Kidney epithelial cell (primary cell): ENCODE measurements at places on chromosomes 1 and 21. TPM values are rescaled to one million over a fixed set of nuclear protein-coding genes. Genes with fewer than 3 reads are reported as not detected.

Gene KANK4
- total RNA-seq = 10.1 and 10.5 TPM in 2 replicates

- DNase-seq = no peak
Measured at GRCh38 chr1:184199036-184199435, 147.5 kb downstream of the TSEN15 start.

Gene CEP350
- 24.9 and 27.2 TPM in 2 replicates for total RNA-seq

Gene SMCP
- total RNA-seq = not detected in 2 replicates

DNA sequence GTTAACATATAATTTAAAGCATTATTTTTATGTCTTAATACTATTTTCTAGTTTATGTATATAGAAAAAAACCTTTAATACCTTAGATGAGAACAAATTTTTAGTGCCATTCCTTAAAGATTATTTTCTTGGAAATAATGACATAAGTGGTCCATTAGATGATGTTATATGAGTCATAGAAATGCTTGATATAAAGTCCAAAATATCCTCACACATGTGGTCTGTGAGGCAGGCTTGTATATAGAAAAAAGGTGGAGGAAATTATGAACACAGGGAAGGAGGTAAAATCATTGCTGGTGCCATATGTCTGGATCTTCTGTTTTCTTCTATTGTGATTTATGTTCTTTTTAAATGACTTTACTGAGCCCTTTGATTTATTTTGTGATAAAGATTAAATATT, 79.3 kb downstream of the MAP3K7CL start:
- DNase-seq = no peak

- DNase-seq = no peak
Measured at GRCh38 chr1:179128520-179128919, 46.6 kb downstream of the TOR3A start.

- no peak for DNase-seq
Measured at GRCh38 chr1:71045463-71046028, 2.1 kb downstream of the PTGER3 start.

Gene IL20
- not detected in 2 replicates for total RNA-seq

DNA sequence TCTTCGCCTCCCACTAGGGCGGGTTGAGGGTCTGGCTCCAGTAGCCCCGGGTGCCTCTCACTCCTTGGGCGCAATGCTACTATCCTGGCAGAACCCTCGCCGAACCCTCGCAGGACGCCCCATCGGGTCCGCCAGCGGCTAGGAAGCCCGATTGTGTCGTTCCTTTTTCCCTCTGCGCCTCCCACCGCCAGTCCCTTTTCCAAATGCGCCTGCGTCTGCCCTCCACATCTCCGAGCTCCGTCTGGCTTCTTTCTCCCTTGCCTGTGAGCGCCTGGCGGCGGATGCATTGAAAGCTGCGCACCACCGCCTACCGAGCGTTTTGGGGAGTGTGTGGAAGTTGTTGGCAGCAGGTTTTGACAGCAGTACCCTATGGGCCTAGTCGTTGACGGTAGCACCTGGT, 1.0 kb upstream of the DIRAS3 start:
- DNase-seq = peak; percentile 18

- DNase-seq = no peak
Measured at GRCh38 chr21:14259747-14260146, 43.8 kb downstream of the RBM11 start.

DNA sequence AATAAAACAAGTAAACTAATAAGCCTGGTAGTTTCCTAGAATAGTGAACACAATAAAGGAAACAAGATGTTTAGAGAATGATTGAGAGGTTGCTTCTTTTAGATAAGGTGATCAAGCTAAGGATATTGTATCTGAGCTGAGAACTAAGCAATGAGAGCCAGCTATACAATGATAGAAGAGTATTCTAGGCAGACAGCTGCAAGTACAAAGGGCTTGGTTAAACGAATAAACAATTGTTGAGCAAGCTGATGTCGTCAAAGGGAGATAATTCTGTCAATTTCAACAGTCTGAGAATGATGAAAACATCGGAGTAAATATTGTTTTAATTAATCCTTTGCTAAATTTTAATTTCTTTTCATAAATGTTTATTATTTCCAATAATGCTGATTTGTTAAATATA, 5.5 kb upstream of the FH start:
- DNase-seq = no peak

DNA sequence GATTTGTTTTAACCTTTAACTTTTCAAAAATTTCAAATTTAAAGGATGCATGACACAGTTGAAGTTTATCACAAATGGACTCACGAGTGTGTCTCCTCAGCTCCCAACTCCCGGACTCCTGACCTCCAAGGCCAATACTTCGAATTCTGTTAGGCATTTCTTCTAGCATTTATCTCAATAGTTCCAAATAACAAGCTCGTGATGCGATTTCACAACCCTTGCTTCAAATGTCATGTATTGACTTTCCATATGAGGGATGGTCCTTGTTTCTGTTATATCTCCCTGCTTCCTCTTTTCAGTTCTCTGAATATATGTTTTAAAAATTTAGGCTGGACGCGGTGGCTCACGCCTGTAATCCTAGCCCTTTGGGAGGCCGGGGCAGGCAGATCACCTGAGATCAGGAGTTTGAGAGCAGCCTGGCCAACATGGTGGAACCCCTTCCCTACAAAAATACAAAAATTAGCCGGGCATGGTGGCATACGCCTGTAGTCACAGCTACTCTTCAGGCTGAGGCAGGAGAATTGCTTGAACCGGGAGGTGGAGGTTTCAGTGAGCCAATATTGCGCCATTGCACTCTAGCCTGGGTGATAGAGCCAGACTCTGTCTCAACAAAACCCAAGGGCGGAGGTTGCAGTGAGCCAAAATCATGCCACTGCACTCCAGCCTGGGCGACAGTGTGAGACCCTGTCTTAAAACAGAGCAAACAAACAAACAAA, 52.0 kb upstream of the TINAGL1 start:
- DNase-seq = no peak

Gene IPO9
- total RNA-seq = 20.8 and 23.6 TPM in 2 replicates

DNA sequence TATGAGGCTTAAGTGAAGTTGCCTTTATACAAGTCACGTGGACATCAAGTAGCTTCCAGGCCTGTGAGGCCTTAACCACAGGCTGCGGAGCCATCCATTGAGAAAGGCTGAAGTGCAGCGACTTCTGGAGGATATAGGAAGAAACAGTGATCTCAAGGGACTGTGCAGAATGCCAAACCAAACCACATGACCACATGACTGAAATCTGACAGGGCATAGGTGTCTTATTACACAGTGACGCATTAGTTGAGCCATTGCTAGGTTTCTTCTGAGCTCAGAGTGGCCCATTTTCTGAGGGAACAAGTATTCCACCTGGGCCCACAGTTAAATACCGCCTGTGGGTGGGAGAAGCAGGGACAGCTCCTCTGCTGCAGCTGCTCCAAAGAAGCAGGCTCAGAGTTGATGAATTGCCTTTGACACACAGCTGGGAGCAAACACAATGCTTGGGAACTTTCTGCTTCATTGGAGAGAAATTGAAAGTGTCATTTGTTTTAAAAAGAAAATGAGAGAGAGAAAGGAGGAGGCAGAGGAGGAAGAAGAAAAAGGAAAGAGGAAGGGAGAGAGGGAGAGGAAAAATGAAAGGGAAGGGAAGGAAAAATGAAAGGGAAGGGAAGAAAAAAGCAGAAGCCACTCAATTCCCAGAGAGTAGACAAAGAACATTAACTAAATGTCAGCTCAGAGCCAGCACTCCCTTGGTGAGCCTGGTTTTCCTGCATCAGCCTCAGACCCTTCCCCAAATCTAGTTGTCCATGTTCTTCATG, 94.4 kb downstream of the COLGALT2 start:
- peak; percentile 92 for DNase-seq

- no peak for DNase-seq
Measured at GRCh38 chr1:17795836-17796645, 40.9 kb downstream of the ACTL8 start.

GRCh38 chr1:43363935-43364525, 3.8 kb downstream of the ELOVL1 start:
- DNase-seq = no peak

DNA sequence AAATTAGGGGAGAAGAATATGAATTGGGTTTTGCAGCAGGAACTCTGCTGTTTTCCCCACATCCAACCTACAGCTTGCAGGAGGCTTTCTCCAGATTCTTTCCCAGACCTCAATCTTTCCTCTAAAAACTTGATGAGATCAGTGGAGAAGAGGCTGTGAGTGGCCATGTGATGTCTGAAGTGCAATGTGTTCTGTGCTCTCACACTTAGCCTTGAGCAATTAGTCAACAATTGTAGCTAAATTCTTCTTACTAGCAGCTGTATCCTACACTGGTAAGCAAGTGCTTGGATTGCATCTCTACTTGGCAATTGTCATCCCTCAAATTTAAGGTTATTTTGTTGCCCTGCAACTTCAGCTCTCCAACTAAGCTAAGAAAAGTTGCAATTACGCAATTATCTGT, 807.3 kb upstream of the RGS18 start:
- no peak for DNase-seq

GRCh38 chr1:30445449-30445848, 277.9 kb downstream of the MATN1 start:
- no peak for DNase-seq

DNA sequence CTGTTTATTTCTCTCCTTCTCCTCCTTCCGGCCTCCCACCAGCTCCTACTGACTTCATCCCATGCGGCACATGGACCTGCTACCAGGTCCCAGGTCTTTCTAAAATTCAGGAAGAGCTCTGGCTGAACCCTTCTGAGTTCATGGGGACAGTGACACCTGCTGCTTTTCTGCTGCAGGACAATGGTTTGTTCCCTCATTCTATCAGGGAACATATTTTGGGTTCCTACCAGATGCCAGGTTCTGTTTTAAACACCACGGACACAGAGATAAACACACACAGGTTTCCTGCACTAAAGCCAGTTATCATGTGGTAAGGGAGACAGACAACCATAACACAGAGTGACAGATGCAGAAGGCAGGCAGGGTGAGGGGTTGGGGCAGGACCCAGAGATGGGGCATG, 114.0 kb upstream of the RAB4A start:
- DNase-seq = no peak

Gene OR2C3
- 0.04 and 0.07 TPM in 2 replicates for total RNA-seq

GRCh38 chr1:226584164-226584563, 35.6 kb downstream of the STUM start:
- DNase-seq = no peak

DNA sequence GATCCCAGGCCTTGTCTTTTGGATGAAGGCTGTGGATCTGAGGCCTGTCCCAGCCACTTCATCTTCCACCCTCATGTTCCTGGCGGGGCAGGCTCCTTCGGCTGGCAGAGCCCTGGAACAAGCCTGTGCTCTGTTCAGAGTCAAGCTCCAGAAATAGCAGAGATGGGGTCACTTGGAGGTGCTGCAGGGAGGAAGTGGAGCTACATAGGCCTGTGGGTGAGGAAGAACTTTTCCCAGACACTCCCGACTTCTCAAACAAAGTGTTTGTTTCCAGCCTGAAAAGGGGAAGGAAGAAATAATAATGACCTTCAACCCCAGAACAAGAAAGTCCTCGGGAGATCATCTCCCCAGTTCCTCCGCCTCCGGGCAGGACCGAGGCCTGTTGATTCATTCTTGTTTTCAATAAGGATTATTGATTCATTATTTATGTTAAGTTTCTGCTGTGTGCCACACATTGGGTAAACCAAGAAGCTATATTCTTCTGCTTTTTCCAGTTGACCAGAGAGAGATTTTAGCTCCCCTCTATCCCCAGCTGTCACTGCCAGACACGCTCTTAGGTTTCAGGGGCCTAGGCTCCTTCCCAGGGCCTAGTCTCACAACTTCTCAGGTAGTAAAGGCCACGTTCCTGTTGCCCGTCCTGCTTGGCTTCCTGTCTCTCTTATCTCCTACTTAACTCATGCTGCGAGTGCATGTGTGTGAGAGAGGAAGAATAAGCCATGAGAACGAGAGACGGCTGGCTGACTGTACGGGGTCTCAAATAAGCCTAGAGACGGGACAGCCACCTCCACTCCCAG, 16.9 kb downstream of the IKBKE start:
- DNase-seq = no peak

DNA sequence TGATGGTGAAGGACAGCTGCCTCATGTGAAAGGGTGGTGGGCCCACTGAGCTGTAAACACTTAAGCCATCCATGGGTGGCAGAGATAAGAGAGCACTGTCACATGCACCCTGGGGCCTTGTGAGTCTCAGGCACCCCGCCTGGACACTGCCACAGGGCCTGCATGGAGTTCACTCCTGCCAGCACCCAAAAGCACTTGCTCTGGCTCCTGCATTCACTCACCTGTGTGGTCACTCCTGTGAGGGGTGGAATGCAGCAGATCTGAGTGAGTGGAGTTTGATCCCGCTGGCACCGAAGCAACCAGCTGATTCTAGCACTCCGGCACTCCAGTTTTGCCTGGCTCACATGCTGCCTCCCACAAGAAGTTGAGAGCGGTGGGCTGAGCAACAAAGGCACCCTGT, 1142.1 kb upstream of the PRMT6 start:
- no peak for DNase-seq

GRCh38 chr1:24872061-24872850, 57.8 kb downstream of the RUNX3 start:
- DNase-seq = no peak

Gene CELSR2
- total RNA-seq = 18.1 and 19.4 TPM in 2 replicates

Gene CCDC30
- total RNA-seq = 1.8 and 3.1 TPM in 2 replicates

DNA sequence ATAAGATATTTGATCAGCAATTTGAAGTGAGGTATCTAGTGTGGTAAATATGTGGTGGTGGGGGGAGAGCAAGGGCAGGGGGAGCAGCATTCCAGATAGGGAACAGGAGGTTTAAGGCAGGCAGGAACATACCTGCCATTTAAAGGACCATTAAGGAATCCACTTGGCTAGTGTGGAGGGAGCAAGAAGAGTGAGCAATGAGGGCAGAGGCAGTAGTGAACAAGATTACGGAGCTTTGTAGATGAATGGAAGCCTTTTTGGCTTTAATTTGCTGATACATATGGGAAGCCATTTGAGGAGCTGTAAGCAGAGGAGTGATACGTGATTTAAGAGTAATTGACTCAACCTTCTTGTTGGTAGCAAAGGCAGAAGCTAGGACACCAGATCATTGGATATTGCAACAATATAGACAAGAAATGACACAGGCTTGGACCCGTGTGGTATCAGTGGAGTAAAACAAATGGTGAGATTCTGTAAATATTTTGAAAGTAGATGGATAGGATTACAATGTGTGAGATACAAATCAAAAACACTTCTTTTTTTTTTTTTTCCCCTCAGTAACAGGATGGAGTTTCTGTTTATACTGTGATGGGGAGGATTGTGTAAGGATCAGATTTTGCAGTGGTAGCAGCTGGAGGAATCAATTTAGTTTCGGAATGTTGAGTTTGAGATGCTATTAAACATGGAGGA, 73.8 kb upstream of the B3GALT2 start:
- no peak for DNase-seq

Gene RGS8
- 0.04 TPM in 1 of 2 replicates, not detected in the other for total RNA-seq
